ENCODE measurements at places on chromosomes 3 and 15.

DNA sequence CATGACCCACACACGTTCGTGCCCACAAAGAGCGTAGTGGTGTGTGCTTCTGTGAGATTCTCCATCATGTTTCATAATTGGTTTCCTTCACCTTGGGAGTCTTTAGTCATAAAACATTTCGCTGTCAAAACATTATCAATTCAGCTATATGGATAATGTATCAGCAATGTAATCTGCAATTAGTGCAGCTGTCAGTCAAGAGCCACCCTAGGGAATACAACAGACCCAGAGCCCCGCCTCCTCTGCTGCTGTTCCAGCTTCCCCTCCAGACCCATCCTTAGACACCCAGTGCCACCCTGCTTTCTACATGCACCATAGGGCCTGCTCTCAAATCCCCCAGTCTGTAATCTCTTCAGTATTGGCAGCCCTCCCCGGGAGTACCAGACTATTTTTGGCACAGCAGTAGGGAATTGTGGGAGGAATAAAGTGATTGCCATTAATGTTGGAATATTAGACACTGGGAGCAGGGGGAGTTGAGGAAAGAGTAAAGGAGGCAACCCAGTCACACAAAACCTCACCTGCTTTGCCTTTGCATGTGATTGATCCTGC is 31.5 kb upstream of the C3orf80 start:
- no peak for DNase-seq

DNA sequence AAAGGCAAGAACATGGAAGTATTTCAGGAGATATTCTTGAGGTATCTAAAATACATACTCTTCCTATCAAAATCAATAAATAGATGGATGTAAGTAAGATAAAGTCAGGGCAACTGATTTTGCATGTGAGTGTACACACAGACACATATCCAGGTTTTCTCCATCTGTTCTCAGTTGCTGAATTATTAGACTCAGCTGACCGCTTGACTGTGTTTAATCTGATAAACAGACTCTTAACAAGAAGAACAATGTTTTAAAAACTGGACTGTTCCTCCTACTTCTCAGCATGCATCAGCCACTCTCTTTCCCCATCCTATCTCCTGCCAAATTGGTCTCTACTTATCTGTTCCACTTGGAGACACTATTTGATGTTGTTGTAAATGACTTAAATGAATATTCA is 73.5 kb downstream of the GOLGA8G start:
- DNase-seq = no peak

GRCh38 chr3:14532691-14533456 is 7.3 kb downstream of the GRIP2 start:
- DNase-seq = peak; percentile 69

DNA sequence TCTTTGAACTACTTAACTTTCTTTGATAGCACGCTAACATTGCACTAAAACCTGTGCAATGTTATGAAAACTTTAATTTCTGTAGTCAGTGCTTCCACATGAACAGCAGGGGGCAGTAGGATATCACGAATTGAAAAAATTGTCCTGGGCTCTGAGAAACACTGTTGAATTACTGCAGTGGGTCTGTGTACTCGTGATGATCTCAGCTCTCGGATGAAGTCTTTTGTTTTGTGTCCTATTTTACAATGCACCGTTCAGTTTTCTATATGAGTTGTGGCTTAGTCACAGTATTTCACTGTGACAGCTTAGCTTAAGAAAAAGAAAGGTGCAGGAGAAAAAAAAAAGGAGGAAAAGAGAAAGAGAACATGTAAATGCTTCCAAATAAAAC is 141.3 kb upstream of the CCDC54 start:
- DNase-seq = peak; percentile 83

All from COR-L47 (cell line).